ENCODE measurements at places on chromosomes 16 and 17. TPM values are rescaled to one million over a fixed set of nuclear protein-coding genes. Genes with fewer than 3 reads are reported as not detected.

Gene HSD17B2
- total RNA-seq, result not detected

Gene ITGB4
- total RNA-seq, result 8.1 TPM

Gene PIRT
- not detected for total RNA-seq

Gene MSLN
- not detected for total RNA-seq

Gene TBC1D3C
- total RNA-seq, result not detected

Gene PRR15L
- not detected for total RNA-seq

Gene CLDN7
- not detected for total RNA-seq

Gene BFAR
- 167 TPM for total RNA-seq

Gene MED13
- 10.8 TPM for total RNA-seq

Gene CDK5R1
- total RNA-seq, result 4.5 TPM

Gene CEP295NL
- not detected for total RNA-seq

Gene NPIPA3
- 0.74 TPM for total RNA-seq

Gene ASIC2
- total RNA-seq, result 2.4 TPM

Gene CLEC19A
- total RNA-seq, result not detected

Gene HOXB7
- 21.5 TPM for total RNA-seq

Gene C16orf96
- total RNA-seq, result not detected

Gene DNAI2
- not detected for total RNA-seq

Gene WWP2
- total RNA-seq, result 16.8 TPM

Gene KRT28
- not detected for total RNA-seq

Gene SDR42E2
- not detected for total RNA-seq

Gene WNK4
- total RNA-seq, result not detected

Gene MYH1
- total RNA-seq, result not detected

Gene DHRS11
- total RNA-seq, result 38.1 TPM

Gene CAVIN1
- total RNA-seq, result 287 TPM

Gene AANAT
- total RNA-seq, result not detected

Gene TLCD3B
- 3.4 TPM for total RNA-seq

Gene SPATA22
- total RNA-seq, result not detected

Gene KRT39
- not detected for total RNA-seq

Gene PERCC1
- not detected for total RNA-seq

Gene MIEN1
- total RNA-seq, result 63.2 TPM

Gene RHBDF1
- total RNA-seq, result 11.8 TPM

Gene OR4D1
- not detected for total RNA-seq

Gene SCARF1
- total RNA-seq, result 0.34 TPM

Gene TMIGD1
- not detected for total RNA-seq

Gene TEKT5
- not detected for total RNA-seq

Gene TEX19
- 1.9 TPM for total RNA-seq

Gene PLK1
- total RNA-seq, result 23.2 TPM

Gene ABCC6
- 0.03 TPM for total RNA-seq

Gene TSPOAP1
- total RNA-seq, result not detected

Gene CDK3
- 5.3 TPM for total RNA-seq

Data from Caki2 (cell line).